ENCODE measurements at places on chromosomes 11 and 22.

GRCh38 chr11:10599388-10600175, 31.1 kb upstream of the LYVE1 start:
- no peak for DNase-seq

- DNase-seq: no peak
Measured at GRCh38 chr11:116693102-116693570, 79.7 kb downstream of the BUD13 start.

- DNase-seq: no peak
Measured at GRCh38 chr11:76493626-76494539, 49.1 kb downstream of the EMSY start.

- no peak for DNase-seq
Measured at GRCh38 chr11:63505857-63506528, at the start of gene LGALS12. Gene LGALS12 (plus strand): TSS chr11:63506084. CDS start chr11:63506459, 375 bp downstream.

- no peak for DNase-seq
Measured at GRCh38 chr11:128505449-128506065, 81.8 kb downstream of the ETS1 start.

DNA sequence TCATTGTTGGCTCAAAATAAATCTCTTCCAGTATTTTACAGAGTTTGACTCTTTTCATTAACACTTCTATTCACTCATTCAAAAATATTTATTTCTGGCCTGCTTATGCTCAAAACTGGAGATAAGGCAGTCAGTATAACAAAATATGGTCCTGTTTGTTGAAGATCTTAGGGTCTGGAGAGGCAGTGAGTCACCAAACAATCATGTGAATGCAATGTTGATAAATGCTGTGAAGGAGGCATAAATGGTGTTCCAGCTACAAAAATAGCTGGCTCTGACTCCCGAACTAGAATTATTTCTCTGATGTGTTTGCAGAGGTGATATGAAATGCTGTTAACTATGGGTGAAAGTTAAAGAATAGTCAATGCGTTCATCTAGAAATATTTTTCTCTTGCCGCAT, 390.6 kb downstream of the AASDHPPT start:
- no peak for DNase-seq

GRCh38 chr11:123797114-123797513, 9.0 kb downstream of the OR6M1 start:
- DNase-seq: no peak

DNA sequence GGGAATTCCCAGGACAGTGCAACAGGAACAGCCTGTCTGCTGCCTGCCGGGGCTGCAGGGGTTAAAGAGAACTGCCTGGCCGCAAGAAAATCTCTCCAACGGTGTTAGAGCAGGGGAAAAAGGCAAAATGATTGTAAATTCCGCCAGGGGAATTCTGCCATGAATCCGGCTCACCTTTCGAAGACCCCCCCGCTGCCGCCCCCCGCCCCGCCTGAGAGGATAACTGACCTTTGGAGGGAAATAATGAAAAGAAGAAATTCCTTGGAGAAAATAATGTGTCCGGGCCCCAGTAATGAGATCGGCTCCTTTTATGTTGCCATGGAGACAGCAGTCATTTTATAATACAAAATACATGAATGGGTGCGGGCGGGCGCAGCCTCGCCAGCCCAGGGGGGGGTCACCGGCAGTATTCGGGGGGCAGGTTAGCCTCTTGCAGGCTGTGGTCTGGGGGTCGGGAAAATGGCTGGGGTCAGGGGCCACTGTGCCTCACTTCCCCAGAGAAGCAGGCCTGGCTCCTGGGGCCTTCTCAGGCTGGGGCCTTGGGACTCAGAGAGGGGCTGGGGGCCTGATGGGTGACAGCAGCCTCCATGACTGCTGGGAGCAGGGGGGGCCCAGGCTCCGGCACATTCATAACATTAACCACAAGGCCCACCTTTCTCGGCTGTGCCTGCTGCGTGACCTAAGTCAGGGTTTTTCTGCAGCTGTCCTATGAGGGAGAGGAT, 228.1 kb downstream of the MN1 start:
- no peak for DNase-seq

DNA sequence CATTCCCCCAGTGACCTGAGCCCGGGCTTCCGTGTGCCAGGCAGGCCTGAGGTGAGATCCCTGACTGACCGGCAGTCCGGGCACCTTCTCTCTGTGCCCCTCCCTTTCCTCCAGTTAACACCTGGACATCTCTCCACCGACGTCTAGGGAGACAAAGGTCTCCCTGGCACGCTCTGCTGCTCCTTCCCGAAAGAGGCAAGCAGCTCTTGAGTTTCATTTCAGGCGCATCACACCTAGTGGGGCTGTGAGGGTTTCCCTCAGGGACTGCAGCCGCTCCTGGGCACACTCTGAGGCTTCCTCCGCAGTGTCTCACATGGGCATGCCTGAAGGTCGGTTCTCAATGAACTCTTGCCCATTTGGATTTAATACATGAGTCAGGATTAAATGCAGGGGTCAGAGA, 322.7 kb downstream of the CTTN start:
- DNase-seq: no peak

DNA sequence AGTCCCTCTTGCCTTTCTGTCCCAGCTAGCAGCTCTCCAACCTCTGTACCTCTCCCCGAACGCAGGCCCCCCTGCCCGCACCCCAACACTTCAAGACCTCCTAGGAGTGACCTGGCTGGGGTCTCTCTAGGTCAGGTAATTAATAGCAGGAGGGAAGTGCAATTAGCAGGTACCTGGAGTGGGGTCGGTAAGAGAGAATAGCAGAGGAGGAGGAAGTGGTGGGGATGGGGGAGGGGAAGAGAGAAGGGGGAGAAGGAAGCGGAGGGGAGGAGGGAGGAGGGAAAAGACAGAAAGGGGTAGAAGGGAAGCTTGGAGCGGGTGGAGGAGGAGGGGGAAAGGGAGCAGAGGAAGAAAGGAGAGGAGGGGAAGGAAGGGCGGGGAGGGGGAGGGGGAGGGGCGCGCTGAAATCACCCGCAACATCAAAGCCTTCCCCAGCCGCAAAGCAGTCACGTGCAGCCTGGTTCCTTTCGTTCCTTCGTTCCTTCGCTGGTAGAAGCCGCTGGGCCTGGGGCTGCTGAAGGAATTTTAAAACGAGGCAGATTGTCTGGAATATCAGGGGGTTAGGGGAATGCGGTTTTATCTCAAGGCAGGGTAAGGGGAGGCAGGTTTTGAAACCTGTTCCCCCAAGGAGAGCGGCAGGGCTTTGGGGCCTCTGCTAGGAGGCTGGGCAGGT, 29.3 kb upstream of the TCF20 start:
- no peak for DNase-seq

DNA sequence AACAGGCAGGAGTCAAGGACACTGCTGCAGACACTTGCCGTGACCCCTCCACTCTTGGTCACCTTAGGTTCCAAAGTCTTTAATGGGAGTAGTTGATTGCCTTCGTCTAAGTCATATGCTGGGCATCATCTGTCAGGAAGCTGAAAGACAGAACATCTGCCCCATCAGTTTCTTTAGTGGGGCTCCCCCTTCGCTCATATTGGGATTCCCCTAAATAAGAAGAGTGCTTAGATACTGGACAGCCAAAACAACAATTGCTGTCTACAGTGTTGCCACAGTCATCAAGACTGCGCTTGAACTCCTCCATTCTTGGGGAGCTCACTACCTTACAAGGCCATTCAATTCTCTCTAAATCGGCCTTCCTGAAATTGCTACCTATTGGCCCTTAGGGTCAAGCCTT, 58.5 kb downstream of the UBASH3B start:
- no peak for DNase-seq

GRCh38 chr11:128518493-128519207, 68.7 kb downstream of the ETS1 start:
- no peak for DNase-seq

GRCh38 chr11:116078101-116078591, 573.9 kb upstream of the CADM1 start:
- DNase-seq: no peak

- no peak for DNase-seq
Measured at GRCh38 chr11:101912823-101913284, 2.0 kb upstream of the CEP126 start.

GRCh38 chr22:24146791-24147353, 34.4 kb upstream of the SUSD2 start:
- no peak for DNase-seq

DNA sequence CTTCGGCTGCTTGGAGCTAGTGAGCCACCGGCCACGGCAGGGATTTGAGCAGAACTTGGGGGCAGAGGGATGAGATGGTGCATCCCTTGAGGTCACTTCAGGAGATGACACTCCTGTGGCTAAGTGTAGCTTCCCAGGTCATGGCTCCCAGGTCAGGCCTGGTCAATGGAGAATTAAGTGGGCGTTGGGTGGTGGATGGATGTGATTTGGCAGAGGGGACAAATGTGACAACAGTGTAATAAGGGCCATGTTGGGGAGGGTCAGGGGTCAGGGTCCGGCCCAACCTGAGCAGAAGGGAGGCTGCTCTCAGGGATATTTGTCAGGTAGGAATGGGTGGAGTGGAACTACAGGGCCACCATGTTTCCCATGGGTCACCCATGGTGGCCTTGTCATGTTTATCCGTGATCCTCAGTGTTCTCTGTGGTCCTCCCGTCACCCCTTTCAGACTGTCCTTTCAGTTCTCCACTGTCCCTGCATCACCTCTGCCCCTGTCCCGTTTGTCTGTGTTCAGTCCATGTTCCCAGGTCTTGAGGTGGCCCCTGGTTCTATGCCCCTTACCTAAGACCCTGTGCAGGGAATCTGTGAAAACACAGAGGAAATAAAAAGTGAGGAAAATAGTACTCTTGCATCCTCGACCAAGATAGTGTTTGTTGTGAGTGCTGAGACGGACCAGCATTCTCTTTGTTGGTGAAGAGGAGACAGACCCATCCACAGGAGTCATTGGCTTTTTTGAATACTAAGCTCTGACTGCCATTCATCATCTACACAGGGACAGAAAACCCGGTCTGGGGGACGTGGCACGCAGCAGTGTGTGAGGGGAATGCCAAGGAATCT, 6.1 kb downstream of the SLC25A1 start:
- no peak for DNase-seq

DNA sequence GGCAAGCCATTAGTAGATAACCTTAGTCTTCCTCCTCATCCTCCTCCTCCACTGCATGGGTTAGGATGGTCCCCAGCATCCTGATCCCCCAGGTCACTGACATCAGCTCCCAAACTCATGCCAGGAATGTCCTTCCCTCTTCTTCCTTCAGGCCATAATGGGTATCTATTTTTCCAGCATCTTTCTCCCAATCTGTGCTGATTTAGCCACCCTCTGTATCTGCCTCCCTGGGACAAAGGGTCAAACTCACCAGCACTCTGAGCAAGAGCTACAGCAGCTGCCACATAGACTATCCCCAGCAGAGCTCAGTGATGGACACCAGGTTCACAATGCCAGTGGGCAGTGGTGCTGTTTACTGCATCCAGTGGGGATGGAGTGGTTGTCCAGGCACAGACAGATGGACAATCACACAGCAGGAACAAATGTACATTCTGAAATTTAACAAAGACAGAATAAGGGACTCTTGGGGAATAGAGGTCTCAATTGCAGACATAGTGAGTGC, 115.2 kb upstream of the TOP3B start:
- DNase-seq: no peak

DNA sequence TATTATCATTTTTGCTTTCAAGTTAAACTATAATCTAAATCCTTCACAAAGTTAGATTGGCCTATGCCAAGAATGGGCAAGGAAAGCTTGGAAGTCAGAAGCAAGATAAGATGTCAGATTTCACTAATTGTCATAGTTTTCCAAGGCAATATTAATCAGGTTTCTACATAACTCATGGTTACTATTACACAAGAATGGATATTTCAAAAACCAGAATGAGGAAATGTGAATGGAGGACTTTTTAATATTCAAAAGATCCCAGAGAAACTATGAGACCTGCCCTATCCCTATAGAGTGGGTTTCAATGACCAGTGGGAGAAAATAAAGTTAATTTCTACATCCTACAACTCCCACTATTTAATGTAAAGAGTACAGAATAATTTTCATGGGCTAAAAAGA, 203.2 kb downstream of the CASP12 start:
- no peak for DNase-seq

GRCh38 chr22:35128637-35129036, 62.7 kb downstream of the ISX start:
- no peak for DNase-seq

DNA sequence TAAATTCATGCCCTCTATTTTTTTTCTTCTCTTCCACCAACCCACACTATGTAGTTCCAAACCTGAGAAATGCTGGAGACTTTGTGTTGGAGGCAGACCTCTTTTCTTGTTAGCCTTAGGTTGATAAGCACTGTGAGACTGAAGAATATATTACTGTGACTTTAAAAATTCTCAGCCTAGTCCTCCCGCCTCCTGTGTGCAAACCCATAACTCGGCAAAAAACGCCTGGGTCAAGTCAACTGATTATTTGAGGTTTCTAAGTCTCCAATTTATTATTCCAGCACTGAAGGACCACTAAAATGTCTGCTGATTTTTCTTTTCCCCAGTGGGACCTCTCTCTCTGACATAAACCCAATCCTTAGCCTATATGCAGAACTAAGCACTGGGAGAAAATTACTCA, 1946.0 kb upstream of the RAG2 start:
- DNase-seq: no peak

GRCh38 chr11:109267293-109268095, 154.5 kb upstream of the C11orf87 start:
- no peak for DNase-seq

DNA sequence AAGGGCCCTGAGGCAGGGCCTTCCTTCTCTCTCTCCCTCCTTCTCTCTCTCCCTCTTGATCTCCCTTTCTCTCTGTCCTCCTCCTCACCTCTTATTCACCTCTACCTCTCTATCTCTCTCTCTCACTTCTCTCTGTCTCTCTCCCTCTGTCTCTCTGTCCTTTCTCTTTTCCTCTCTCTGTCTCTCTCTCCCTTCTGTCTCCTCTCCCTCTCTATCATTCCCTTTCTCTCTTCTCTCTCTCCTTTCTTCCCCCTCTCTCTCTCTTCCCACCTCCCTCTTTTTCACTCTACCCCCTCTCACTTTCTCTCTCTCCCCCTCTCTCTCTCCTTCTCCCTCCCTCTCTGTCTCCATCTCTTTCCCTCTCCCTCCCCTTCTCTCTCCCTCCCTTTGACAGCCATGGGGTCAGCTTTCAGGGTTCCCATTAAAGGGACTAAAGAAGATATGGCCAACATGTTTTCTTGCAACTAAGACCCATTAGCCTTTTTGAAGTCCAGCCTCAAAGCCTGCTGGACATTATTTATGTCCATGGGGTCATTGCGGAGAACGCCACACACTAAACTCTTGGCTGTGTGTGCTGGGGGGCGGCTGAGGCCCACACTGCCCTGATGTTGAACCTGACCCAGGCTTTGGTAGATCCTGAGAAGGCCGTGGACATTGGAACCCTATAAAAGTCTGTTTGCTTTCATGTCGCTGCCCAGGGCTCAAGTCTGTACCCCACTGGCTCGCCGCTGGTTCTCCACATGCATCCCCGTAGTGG, 15.0 kb downstream of the ANO1 start:
- DNase-seq: no peak

GRCh38 chr11:64605244-64605560, 14.2 kb downstream of the SLC22A12 start:
- no peak for DNase-seq

- no peak for DNase-seq
Measured at GRCh38 chr11:2270322-2271076, at the start of gene ASCL2. Gene ASCL2 (minus strand): TSS chr11:2270588. CDS start chr11:2270332, 256 bp downstream.
